ENCODE measurements at places on chromosomes 11 and 22. TPM values are rescaled to one million over a fixed set of nuclear protein-coding genes. Genes with fewer than 3 reads are reported as not detected.

Gene C1QTNF5
- 3.0 TPM for total RNA-seq

Gene SLC22A12
- not detected for total RNA-seq

Gene TSPO
- 29.3 TPM for total RNA-seq

Gene TMEM134
- total RNA-seq = 9.8 TPM

Gene OOSP2
- not detected for total RNA-seq

Gene FXYD2
- 0.49 TPM for total RNA-seq

Gene TPBGL
- not detected for total RNA-seq

Gene PHLDA2
- total RNA-seq = not detected

Gene MRGPRG
- total RNA-seq = not detected

Gene TMPRSS5
- total RNA-seq = 2.0 TPM

Gene MAPK8IP2
- total RNA-seq = 70.3 TPM

Gene OR51I1
- total RNA-seq = not detected

Gene LMO1
- total RNA-seq = 2.0 TPM
